Stimulated activated CD8-positive, alpha-beta memory T cell treated with anti-CD3 and anti-CD28 coated beads, Interleukin-15, amount 100 ng/mL, for 48 hours (primary cell): ENCODE measurements at places on chromosomes 11 and 22.

DNA sequence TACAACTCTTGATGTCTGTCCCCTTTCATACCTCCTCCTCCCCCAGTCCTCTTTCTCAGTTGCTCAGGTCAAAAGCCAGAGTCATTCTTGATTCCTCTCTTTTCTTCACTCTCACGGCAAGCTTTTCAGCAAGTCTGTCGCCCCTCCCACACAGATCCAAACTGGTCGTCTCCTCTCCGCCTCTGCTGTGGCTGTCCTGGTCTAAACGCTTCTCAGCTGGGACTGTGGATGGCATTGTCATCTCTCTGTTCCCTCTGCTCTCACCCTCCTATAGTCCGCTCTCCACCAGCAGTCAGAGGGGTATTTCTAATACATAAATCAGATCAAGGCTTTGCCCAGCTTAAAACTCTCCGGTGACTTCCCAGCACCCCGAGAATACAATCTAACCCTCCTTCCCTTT lies 46.8 kb upstream of the SPATA19 start:
- no peak for DNase-seq

DNA sequence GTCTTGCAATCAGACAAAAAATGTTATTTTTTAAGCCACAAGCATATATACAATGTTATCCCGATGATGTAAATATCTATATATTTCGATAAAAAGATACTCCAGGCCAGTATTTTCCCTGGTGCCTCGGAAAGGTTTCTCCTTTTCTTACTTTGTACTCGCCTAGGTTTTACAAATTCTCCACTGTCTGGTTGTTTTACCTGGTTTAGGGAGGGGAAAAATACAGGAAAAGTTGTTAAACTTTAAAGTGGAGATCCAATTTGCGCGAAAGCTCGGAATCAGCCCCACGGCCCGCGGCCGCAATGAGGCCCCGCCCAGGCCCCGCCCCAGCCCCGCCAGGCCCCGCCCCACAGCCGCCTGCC lies 58.4 kb upstream of the WNT7B start:
- no peak for DNase-seq

DNA sequence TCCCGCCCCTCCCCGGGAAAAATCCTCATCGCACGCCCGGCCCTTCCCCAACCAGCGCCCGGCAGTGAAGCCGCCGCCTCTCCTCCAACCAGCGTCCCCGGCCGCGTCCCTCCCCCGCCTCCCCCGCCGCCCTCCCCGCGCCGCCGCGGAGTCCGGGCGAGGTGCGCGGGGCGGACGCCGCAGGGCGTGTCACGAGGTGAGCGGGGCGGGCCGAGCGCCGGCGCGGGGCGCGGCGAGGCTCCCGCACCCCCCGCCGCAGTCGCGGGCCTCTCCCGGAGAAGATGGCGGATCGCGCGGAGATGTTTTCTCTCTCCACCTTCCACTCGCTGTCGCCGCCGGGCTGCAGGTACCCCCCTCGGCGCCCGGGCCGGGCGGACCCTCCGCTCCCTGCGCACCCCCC lies at the start of gene MAPK8IP2:
TSS of gene MAPK8IP2 (plus strand) at position 256 of the 400 bp plus-strand sequence. CDS start at position 282, 26 bp downstream.
- DNase-seq, result no peak

- no peak for DNase-seq
Measured at GRCh38 chr11:134124660-134125451, 56.0 kb downstream of the JAM3 start.

DNA sequence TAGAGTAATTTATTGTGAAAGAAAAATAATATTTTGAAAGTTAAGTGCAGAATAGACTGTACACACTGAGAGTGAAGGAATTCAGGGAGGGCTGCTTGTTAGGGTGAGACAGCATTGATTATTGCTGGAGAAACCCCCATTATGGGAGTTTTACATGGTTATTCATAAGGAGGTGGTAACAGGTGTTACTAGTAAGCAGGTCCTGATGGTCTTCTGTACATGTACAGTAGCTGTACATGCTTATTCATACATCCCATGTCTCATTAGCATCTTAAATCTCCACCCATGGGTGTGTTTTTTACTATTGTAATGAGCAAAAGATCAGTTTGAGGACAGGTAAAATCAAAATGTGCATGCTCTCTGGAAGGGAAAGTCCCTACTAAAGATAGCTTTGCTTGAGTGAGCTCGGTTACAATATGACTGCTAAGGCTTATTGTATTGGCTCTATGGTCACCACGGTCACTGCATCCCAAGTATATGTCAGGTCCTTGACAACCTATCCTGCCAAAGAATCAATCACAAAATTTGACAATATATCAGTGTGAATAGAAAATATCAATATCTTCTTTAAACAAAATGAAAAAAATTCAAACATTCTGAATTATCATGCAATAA lies 6.2 kb downstream of the KDM4F start:
- no peak for DNase-seq
